ENCODE measurements at places on chromosomes 7 and 10.
A peak's percentile ranks its signal among the peaks of the same experiment; 100 is the strongest.

- no peak for DNase-seq
Measured at GRCh38 chr10:47214520-47214919, 85.5 kb upstream of the GDF10 start.

- no peak for DNase-seq
Measured at GRCh38 chr7:3771906-3772305, 470.9 kb downstream of the SDK1 start.

DNA sequence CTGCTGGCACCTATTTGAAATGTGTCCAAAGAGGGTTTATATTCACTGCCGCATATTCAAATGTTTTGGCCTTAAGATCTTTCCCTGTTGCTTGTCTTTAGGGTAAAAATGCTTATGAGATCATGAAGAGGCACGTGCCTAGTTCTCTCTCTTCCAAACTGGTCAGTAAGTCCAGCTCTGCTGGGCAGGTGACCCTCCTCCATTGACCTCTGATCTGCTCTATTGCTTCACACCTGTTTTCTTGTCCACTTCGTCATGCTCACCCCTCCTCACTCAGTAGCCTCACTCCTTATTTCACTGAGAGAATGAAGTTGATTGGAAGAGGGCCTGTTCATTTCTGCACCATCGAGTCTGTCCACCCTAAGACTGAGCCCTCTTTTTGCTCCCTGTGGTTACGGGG lies 140.5 kb upstream of the COBL start:
- no peak for DNase-seq

DNA sequence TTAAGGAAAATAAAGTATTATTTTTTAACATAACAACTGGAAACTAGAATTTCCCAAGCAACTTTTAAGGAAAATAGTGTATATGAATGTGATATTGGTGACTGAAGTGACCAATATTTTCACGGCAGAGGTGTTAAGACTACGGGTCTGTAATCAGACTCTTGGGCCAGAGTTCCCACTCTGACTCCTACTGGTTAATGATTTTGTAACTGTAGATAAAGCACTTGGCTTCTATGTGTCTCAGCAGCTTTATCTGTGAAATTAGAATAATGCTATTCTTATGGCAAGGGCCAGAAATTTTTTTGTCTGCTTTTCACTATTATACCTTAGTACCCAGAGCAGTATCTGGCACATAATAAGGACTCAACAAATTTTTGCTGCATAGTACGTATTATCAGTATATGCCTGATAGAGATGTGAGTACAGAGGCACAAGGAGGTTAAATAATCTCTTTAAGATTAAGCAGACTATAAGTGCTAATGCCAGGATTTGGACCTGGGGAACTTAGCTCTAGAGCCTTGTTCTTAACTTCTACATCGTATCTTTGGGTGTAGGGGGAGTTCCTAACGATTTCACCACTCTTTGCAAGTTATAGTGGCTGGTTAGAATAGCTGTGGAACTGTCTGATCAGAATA lies 186.1 kb upstream of the SLC26A5 start:
- no peak for DNase-seq

- DNase-seq, result no peak
Measured at GRCh38 chr10:131186547-131187253, 124.8 kb downstream of the TCERG1L start.

DNA sequence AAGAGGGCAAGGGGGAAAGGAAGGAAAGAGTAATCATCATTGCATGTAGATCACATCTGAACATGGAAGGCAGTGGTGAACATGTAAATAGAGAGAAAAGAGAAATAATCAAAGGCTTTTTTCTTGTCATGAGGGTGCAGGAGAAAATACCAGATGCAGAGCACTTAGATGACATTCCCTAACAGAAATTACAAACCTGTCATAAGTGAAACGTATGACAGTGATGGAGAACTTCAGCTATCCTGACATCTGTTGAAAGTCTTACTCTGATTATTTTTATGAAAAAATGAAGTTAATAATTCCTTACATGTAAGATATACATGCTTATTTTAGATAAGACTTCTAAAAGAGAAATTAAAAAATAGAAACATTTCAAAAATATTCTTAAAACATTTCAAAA lies 54.7 kb downstream of the BRAF start:
- no peak for DNase-seq

DNA sequence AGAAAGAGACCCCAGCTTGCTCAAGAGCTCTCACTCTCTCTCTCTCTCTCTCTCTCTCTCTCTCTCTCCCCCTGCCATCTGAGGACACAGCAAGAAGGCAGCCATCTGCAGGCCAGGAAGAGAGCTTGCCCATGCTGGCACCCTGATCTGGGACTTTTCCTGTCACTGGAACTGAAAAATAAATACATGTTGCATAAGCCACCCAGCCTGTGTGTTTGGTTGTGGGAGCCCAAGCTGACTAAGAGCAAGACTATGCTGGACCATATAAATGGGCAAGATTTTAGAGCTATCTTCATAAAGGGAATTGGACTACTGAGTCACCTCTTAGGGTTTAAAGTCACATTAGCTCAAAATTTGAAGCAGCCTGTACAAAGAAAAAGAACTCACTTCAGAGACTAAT lies 98.6 kb downstream of the SLC16A9 start:
- DNase-seq, result no peak

DNA sequence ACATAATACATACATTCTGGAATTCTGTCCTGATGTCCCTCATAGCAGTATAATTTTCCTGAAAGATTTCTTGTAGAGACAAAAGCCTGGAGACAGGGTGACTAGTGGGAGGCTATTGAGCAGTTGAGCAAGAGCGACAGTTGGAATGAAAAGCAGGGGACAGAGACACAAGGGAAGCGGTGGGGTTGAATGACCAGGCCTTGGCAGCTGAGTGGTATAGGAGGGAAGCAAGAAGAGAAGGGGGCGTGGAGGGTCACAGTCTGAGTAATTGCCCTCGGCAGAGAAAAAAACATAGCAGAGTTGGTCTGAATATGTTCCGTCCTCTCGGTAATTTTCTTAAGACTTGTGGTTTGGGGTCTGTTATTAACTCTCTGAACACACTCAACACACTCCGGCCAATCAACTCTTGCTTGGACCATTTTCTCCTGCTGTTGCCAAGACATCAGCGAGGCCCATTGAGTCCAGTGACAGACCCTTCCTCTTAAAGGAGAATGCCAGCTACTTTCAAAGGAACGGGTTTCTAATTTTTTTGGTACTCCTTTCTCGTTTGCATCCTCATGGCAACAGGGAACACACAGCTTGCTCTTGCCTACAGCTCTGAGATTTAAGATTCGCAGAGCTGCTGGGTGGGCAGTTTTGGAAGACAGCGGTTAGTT lies 5.3 kb upstream of the ACTR3B start:
- DNase-seq, result no peak

- no peak for DNase-seq
Measured at GRCh38 chr7:90178166-90178565, 23.9 kb downstream of the STEAP1 start.

DNA sequence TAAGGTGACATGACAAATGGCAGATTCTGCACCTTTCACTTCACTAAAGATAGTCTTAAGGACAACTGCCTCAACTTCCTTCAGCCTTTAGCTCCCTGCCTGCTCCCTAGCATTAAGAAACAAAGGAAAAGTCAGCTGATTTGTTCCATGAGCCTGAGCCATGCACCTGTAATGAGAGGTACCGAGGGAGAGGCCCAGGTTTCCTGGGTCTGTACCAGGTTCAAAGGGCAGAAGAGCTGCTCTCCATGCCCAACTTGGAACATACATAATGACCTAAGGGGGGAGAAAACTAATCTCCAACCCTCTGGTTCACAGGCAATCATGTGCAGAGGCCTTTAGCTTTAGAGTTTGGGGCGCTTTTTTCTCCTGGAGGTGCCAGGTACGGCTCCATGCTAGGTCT lies 111.2 kb downstream of the JAZF1 start:
- DNase-seq, result no peak

GRCh38 chr7:76273503-76273902 lies 29.0 kb upstream of the HSPB1 start:
- no peak for DNase-seq

- DNase-seq, result no peak
Measured at GRCh38 chr7:30799206-30799975, 28.2 kb downstream of the MINDY4 start.

DNA sequence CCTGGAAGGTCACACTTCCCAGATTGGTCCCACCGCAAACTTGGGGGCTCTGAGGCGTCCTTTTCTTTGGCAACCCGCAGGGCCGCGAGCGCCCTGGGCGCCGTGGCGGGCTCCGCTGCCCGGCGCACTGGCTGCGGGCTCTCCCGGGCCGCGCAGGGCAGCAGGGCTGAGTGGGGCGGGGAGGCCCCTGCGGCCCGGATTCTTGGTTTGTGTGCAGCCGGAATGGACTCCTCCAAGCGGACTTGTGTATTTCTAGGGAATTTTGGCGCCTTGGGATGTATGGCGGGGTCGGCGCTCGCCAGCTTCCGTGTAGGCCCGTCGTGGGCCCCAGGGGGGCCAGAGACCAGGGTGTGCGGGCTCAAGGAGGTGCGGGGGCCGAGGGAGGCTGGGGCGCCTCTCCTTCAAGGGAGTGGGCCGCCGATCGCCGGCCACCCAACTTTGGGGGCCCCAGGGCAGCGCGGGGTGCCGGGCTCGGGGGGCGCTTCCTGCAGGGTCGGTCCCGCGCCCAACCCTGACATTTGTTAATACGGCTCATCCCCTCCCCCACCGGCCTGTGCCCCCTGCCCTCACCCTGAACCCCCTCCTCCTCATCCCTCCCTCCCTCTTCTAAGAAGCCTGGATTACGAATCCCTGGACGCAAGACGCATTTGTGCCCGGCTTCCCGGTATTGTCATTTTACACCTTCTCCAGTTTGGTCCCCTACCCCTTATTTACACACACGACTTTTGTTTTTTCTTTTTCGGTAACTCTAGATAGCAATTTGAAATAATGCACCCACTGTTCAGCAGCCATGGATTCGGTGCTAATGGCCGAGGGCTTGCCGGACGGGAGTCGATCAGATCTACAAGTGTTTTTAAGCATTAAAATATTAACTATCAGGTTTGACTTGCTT lies 2.5 kb downstream of the TCF7L2 start:
- DNase-seq, result no peak

- no peak for DNase-seq
Measured at GRCh38 chr10:91512458-91512857, 102.3 kb downstream of the HECTD2 start.

DNA sequence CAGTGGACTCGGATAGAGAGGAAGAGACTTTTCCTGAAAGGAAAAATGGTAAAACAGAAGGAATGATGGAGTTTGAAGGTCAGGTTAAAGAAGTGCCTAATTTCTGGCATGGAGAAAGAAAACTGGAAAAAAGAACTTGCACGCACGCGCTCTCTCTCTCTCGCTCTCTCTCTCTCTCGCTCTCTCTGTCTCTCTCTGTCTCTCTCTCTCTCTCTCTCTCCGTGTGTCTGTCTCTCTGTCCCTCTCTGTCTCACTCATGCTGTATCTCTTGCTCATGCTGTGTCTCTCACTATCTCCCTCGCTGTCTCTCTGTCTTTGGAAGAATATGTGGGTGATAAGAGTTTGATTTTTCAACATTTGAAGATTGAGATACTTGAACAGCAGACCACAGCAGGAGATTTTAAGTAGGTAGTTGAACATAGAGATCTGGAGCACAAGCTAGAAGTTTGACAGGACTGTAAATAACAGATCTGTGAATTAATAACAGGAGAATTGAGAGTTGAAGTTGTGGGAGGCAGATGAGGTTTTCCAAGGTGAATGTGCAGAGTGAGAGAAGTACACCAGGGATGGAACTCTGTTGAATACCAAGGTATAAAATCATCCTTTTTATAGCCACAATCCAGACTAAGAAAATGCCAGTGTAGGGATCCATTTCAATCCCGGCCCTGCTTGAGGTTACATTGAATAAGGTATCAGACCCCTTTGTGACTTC lies 33.1 kb downstream of the ADD3 start:
- no peak for DNase-seq

- no peak for DNase-seq
Measured at GRCh38 chr10:61391281-61391680, 61.9 kb downstream of the TMEM26 start.

- no peak for DNase-seq
Measured at GRCh38 chr7:158369866-158370265, 217.8 kb downstream of the PTPRN2 start.

DNA sequence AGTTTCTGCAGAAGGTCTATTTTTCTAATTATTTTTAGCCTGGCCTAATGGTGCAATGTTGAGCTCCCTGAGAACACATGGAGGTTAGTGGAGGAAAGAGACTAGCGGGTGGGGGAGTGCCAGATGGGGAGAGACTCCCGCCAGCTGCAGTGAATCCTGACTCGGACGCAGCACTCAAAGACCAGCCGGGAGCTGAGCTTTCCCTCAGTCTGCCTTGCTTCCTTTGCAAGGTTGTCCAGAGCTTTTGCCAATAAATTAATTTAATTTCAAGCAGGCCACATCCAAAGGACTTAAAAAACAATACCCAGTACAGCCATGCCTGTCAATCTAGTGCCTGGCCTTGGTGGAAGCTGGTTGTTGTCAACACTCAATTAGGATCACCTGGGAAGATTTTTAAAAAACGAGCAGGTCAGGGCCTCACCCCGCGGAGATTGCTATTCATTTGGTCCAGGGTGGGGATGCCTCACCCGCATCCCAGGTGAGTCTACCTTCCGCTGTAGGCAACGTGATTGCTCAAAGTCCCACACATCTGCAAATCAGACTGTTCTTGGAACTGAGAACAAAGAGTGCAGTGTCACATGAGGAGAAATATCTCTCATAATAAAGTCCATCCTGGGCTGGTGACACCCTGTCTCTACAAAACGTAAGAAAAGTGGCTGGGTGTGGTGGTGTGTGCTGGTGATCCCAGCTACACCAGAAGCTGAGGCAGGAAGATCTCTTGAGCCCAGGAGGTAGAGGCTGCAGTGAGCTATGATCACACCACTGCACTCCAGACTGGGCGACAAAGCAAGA lies 4.0 kb downstream of the CLRN3 start:
- no peak for DNase-seq

GRCh38 chr10:44389556-44389955 lies 4.7 kb upstream of the CXCL12 start:
- peak; percentile 9 for DNase-seq

GRCh38 chr10:71717551-71717951 lies 2.0 kb downstream of the C10orf105 start:
- no peak for DNase-seq

- DNase-seq, result no peak
Measured at GRCh38 chr7:27339478-27339877, 96.9 kb downstream of the EVX1 start.

GRCh38 chr10:49758249-49758930 lies 3.7 kb downstream of the OGDHL start:
- DNase-seq, result no peak
